Activated CD4-positive, alpha-beta memory T cell treated with anti-CD3 and anti-CD28 coated beads for 36 hours (primary cell): ENCODE measurements at places on chromosomes 2 and 18. TPM values are rescaled to one million over a fixed set of nuclear protein-coding genes. Genes with fewer than 3 reads are reported as not detected.

COL5A2 gene
- total RNA-seq = 0.83 TPM

APOB gene
- total RNA-seq = not detected

NEU4 gene
- 0.31 TPM for total RNA-seq

CCDC121 gene
- 0.34 TPM for total RNA-seq

ABCG8 gene
- not detected for total RNA-seq

SERPINB10 gene
- total RNA-seq = not detected

KIF5C gene
- 25.2 TPM for total RNA-seq

SUCLG1 gene
- 70.4 TPM for total RNA-seq

UGT1A4 gene
- total RNA-seq = not detected

TUBA4B gene
- total RNA-seq = not detected

TTR gene
- not detected for total RNA-seq

CHN1 gene
- total RNA-seq = 3.8 TPM

FTCDNL1 gene
- 2.9 TPM for total RNA-seq

ERBB4 gene
- not detected for total RNA-seq

SRD5A2 gene
- not detected for total RNA-seq

MYO5B gene
- 0.21 TPM for total RNA-seq

GREB1L gene
- total RNA-seq = not detected

ST6GAL2 gene
- not detected for total RNA-seq

KCNIP3 gene
- total RNA-seq = not detected

HJURP gene
- 102 TPM for total RNA-seq

SERPINB13 gene
- not detected for total RNA-seq
